ENCODE measurements at places on chromosomes 3 and 15.

DNA sequence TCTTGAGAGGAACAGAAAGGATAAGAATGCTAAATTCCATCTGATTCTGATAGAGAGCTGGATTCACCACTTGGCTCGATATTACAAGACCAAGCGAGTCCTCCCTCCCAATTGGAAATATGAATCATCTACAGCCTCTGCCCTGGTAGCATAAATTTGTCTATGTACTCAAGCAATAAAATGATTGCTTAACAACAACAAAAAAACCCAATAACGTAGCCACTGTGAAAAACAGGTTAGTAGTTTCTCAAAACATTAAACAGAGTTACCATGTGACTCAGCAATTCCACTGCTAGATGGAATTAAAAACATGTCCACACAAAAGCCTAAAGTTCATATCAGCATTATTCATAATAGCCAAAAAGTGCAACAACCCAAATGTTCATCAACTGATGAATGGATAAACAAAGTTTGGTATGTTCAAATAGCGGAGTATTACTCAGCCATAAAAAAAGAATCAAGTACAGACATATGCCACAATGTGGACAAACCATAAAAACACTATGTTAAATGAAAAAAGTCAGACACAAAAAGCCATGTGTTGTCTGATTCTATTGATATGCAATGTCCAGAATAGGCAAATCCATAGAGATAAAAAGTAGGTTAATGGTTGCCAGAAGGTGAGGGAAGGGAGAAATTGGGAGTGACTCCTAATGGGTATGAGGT lies 16.8 kb downstream of the BCL2L10 start:
- DNase-seq: peak; percentile 90
- H3K36me3 ChIP-seq: no peaks in the 10 kb centered on the region
- no peaks in the 10 kb centered on the region for H3K27me3 ChIP-seq

GRCh38 chr15:58243070-58243469 lies 104.9 kb downstream of the AQP9 start:
- no peak overlapping the region for H3K27ac ChIP-seq
- no peaks in the 10 kb centered on the region for H3K27me3 ChIP-seq
- DNase-seq: no peak
- no peak overlapping the region for H3K4me3 ChIP-seq

GRCh38 chr3:3074551-3075257 lies 35.5 kb downstream of the IL5RA start:
- no peaks in the 10 kb centered on the region for H3K27me3 ChIP-seq
- no peaks in the 10 kb centered on the region for H3K36me3 ChIP-seq
- H3K27ac ChIP-seq: no peak overlapping the region
- no peak overlapping the region for H3K4me3 ChIP-seq
- no peaks in the 10 kb centered on the region for H3K4me1 ChIP-seq

DNA sequence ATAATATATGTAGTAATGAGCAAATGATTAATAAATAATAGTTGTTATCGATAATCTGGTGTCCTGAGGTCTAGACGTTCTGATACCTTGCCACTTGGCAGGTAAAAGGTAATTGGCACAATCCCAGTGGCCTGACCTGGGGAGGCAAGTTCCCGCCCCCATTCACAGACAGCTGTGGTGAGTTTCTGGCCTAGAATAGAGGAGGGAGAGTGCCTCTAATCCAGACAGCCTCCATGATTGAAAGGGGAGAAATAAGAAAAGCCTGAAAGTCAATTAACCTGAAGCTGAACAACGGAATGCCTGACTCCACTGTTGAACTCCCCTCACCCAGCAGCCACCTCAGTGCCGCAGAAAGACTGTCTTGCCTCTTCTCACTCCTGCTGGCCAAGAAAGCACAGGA lies 38.1 kb upstream of the SV2B start:
- peaks cover 3% of the 10 kb centered on the region for H3K27me3 ChIP-seq
- H3K4me1 ChIP-seq: peaks cover 3% of the 10 kb centered on the region
- no peak overlapping the region for H3K27ac ChIP-seq
- no peak overlapping the region for H3K4me3 ChIP-seq

GRCh38 chr3:8959668-8960067 lies 3.6 kb downstream of the RAD18 start:
- peaks cover 14% of the 10 kb centered on the region for H3K36me3 ChIP-seq
- DNase-seq: no peak
- H3K27me3 ChIP-seq: no peaks in the 10 kb centered on the region
- H3K27ac ChIP-seq: no peak overlapping the region
- no peak overlapping the region for H3K4me3 ChIP-seq
- H3K4me1 ChIP-seq: peaks cover 35% of the 10 kb centered on the region

DNA sequence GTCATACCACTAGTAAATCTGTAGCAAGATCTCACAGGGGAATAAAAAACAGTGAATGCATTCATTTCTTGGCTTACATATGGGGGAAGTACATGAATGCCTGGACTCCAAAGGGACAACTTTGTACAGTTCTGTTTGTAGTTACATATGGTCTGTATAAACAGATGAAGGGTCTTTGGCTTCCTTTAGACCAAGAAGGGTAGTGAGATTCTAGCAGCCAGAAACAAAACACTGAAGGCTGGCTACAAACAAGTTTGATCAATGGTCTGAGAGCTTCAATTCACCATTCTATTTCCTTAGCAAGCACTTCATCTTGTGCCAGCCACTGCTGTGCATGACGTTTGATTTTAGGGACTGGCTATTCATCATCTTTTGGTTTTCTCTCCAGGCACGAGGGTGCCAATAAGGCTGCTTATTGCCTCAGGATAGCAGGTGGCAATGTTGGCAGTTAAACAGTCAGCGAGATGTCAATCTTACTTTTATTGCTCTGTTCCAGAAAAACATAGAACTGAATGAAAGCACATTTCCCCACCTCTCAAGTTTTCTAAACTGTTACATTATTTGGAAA lies 313.7 kb upstream of the COL8A1 start:
- no peak overlapping the region for H3K27ac ChIP-seq
- no peaks in the 10 kb centered on the region for H3K36me3 ChIP-seq
- peaks cover 8% of the 10 kb centered on the region for H3K27me3 ChIP-seq

DNA sequence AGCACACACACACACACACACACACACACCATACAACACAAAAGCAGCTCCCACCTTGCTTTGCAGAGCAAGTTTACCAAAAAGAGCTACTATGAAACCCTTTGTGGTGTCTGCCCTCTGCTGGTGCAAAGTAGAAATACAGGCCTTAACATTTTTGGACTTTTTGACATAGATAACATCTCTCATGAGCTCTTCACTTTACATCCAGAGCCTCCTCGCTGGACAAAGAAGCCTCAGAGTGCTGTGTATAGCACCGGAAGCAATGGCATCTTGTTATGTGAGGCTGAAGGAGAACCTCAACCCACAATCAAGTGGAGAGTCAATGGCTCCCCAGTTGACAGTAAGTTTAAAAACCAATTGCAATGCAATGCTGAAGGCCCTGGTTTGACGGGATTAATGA lies 157.9 kb downstream of the CHL1 start:
- H3K36me3 ChIP-seq: no peaks in the 10 kb centered on the region
- peaks cover 6% of the 10 kb centered on the region for H3K4me1 ChIP-seq
- H3K27ac ChIP-seq: no peak overlapping the region
- H3K27me3 ChIP-seq: no peaks in the 10 kb centered on the region
- H3K4me3 ChIP-seq: no peak overlapping the region

DNA sequence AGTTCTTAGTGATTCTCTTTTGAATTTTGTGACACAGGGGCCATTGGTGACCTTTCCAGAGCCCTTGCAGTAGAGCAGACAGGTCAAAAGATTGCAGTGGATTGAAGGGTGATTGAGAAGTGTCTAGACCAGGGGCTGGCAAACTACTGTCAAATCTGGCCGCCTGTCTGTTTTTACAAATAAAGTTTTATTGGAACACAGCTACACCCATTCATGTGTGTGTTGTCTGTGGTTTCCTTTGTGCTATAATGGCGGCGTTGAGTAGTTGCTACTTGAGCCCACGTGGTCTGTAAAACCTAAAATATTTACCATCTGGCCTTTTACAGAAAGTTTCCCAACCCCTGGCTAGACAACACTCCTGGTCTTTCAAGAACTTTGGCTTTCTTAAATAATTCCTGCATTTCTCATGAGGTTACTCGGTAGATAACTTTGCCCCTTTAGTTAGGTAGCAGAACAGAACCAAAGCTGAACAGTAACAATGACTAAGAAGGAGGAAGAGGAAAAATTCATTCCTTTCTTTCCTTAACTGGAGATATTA lies 265.1 kb upstream of the NR2E3 start:
- H3K4me1 ChIP-seq: peaks cover 41% of the 10 kb centered on the region
- DNase-seq: no peak
- H3K27ac ChIP-seq: peak overlapping the region; percentile 8

- no peak overlapping the region for H3K27ac ChIP-seq
- DNase-seq: no peak
- no peaks in the 10 kb centered on the region for H3K36me3 ChIP-seq
- H3K4me1 ChIP-seq: no peaks in the 10 kb centered on the region
- no peaks in the 10 kb centered on the region for H3K27me3 ChIP-seq
- no peak overlapping the region for H3K4me3 ChIP-seq
Observed at GRCh38 chr3:26558257-26558656, 64.3 kb upstream of the LRRC3B start.

- peaks cover 4% of the 10 kb centered on the region for H3K36me3 ChIP-seq
- peaks cover 15% of the 10 kb centered on the region for H3K4me1 ChIP-seq
- no peaks in the 10 kb centered on the region for H3K27me3 ChIP-seq
- H3K27ac ChIP-seq: peak overlapping the region; percentile 95
- DNase-seq: no peak
Observed at GRCh38 chr3:15601046-15601398, 347 bp downstream of the HACL1 start.

- H3K27ac ChIP-seq: no peak overlapping the region
- no peak for DNase-seq
- no peaks in the 10 kb centered on the region for H3K27me3 ChIP-seq
Observed at GRCh38 chr3:72889310-72890165, 1.7 kb downstream of the GXYLT2 start.

GRCh38 chr15:42999201-42999779 lies 78.7 kb upstream of the TTBK2 start:
- peaks cover 11% of the 10 kb centered on the region for H3K36me3 ChIP-seq
- H3K27ac ChIP-seq: no peak overlapping the region
- no peaks in the 10 kb centered on the region for H3K27me3 ChIP-seq

- no peaks in the 10 kb centered on the region for H3K27me3 ChIP-seq
- no peak for DNase-seq
- H3K27ac ChIP-seq: no peak overlapping the region
Observed at GRCh38 chr3:14397940-14398796, 4.2 kb upstream of the SLC6A6 start.

- no peaks in the 10 kb centered on the region for H3K27me3 ChIP-seq
- H3K4me3 ChIP-seq: no peak overlapping the region
- no peaks in the 10 kb centered on the region for H3K4me1 ChIP-seq
- no peak for DNase-seq
- no peak overlapping the region for H3K27ac ChIP-seq
- peaks cover 58% of the 10 kb centered on the region for H3K36me3 ChIP-seq
Observed at GRCh38 chr15:59157840-59158700, 48.6 kb upstream of the LDHAL6B start.

DNA sequence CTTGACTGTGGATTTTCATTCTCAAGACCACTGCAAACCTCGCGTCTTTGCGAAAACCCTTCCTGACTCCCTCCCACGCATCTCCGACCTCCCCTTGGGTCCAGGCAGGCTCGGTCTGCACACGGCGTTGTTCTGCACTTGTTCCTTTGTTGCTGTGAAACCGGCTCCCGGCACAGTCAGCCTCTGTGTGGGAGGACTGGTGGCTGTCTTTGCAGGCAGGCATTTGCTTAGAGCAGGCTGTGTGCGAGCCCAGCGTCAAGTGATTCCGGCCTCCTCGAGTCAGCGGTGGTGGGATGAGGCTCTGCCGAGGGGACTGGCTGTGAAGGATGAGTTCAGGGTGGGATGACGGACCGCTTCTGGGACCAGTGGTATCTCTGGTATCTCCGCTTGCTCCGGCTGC lies 102.6 kb upstream of the ROPN1 start:
- H3K36me3 ChIP-seq: no peaks in the 10 kb centered on the region
- DNase-seq: no peak
- no peaks in the 10 kb centered on the region for H3K4me1 ChIP-seq
- H3K27ac ChIP-seq: no peak overlapping the region

Data from keratinocyte (primary cell).